ENCODE measurements at places on chromosomes 11 and 22. TPM values are rescaled to one million over a fixed set of nuclear protein-coding genes. Genes with fewer than 3 reads are reported as not detected.

GRCh38 chr11:63764679-63765647, 3.6 kb downstream of the ZFTA start:
- DNase-seq: no peak

DNA sequence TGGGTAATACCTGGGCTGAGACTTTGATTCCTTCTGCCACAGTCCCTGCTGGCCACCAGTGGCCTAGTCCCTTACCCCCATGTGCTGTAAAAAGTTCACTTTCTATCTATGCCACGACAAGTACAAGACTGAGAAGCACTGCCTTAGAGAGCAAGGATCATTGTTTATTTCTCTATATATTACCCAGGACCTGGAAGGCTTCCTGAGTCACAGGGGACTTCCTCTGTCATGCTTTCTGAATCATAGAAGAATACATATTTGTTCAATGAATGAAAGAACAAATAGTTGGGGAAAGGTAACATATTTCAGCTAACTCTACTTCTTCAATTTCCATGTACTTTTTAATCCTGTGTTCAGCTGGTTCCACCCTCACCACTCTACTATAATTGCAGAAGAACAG, 5.5 kb upstream of the SYT9 start:
- DNase-seq: no peak

DNA sequence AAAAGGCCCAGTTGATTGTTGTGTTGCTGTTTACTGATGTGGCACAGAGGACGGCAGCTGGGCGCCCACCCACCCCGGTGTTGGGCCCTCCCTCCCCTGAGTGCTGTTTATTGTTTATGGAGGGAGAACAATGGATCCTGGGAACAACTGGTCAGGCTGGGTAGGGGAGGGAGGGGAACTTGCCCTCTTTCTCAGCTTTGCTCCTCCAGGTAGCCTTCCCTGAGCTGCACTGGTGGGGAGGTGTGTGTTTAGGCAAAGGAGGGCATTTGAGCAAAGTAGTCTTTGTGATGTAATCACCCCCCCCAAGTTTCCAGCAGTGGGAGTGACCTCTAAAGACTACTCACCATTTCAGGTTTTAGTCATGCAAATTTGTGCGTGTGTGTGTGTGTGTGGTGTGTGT, 1035.3 kb downstream of the NTM start:
- no peak for DNase-seq

DNA sequence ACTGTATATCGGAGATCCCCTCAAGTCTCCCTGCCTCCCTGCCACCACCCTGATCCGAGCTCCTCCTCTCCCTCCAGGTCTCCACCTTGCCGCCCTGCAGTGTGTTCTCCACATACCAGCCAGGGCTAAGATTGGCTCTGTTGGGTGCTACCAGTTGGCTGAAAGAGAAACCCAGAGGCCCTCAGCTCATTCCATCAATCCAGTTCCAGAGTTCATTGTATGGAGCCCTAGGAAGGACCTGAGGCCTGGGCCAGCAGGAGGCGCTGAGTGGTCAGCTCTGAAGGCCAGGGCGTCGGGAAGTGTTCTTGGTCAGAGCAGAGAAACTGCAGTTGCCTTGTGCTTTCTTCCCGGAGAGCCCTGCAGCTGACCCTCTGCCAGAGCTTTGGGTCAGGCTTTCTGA, 2.2 kb upstream of the TOP3B start:
- peak; percentile 47 for DNase-seq

- peak; percentile 79 for DNase-seq
Measured at GRCh38 chr11:44110231-44110679, 14.8 kb downstream of the EXT2 start.

INS gene
- total RNA-seq: not detected

ACTN3 gene
- 0.14 TPM for total RNA-seq

- DNase-seq: peak; percentile 41
Measured at GRCh38 chr11:68406324-68407313, 53.9 kb upstream of the PPP6R3 start.

- no peak for DNase-seq
Measured at GRCh38 chr11:93410441-93410840, 79.9 kb downstream of the DEUP1 start.

DNA sequence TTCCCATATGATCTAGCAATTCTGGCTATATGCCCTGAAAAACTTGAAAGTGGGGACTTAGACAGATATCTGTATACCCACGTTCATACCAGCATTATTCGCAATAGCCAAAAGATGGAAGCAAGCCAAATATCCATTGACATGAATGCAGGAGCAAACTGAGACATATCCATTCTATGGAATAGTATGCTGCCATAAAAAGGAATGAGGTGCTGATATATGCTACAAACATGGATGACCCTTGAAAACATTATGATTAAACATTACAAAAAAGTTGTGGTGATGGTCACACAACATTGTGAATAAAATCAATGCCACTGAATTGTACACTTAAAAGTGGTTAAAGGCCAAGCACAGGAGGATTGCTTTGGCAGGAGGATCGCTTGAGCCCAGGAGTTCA, 25.5 kb downstream of the MFNG start:
- DNase-seq: no peak

OPCML gene
- total RNA-seq: not detected

COPB1 gene
- total RNA-seq: 312 TPM
